Epithelial cell of prostate (primary cell): ENCODE measurements at places on chromosomes 2 and 18.

GRCh38 chr2:191831410-191831994 lies 15.4 kb downstream of the CAVIN2 start:
- no peak for DNase-seq

GRCh38 chr2:230564805-230565779 lies 147.6 kb upstream of the CAB39 start:
- no peak for DNase-seq

DNA sequence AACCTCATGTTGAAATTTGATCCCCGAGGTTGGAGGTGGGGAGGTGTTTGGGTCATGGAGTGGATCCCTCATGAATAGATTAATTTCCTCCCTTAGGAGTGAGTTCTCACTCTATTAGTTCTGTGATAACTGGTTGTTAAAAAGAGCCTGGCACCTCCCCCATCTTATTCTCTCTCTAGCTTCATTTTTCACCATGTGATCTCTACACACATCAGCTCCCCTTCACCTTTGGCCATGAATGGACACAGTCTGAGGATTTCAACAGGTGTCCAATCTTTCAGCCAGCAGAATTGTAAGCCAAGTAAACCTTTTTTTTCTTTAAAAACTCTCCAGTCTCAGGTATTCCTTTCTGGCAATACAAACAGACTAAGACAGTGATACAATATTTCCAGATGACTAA lies 602.0 kb upstream of the FAM98A start:
- DNase-seq = no peak

DNA sequence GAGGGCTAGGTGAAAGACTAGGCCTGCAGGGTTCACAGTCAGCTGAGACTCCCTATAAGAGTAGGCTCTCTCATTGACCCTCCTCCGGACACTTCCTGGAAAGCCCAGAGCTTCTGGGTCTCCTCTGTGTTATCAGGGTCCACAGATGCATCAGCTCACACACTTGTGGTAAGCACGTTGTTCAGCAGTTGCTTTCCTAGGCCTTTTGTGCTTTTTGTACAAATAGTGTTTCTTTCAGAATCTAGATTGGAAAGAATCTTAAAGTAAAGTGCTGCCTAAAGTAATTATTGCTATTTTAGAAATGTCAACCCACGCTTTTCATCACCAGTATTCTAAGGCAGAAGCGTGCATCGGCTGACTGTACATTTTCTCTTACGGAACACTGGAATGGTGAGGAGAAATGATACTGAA lies 15.5 kb downstream of the SLC9A2 start:
- no peak for DNase-seq

- DNase-seq = no peak
Measured at GRCh38 chr18:9850309-9850708, 35.5 kb upstream of the TXNDC2 start.

GRCh38 chr2:223642506-223642905 lies 40.3 kb upstream of the SCG2 start:
- no peak for DNase-seq

- no peak for DNase-seq
Measured at GRCh38 chr18:28606686-28607085, 429.8 kb upstream of the CDH2 start.

DNA sequence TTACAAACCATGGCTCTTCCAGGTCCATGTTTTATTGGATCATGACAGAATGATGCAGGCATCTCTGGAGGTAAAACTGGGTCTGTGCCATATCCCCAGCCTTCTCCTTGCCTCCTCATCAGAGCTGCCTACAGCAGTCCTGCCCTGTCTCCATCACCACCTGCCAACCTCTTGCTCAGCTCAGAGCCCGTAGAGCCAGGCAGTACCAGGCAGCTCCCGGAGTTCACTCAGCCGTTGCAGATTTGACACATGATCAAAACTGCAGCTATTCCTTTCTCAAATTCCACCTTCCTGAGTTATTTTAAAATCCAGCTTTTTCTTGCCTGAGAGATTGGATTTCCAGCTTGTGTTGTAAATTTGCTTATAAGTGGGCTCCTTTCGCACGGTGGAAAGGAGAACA lies 218.2 kb upstream of the CELF4 start:
- no peak for DNase-seq

DNA sequence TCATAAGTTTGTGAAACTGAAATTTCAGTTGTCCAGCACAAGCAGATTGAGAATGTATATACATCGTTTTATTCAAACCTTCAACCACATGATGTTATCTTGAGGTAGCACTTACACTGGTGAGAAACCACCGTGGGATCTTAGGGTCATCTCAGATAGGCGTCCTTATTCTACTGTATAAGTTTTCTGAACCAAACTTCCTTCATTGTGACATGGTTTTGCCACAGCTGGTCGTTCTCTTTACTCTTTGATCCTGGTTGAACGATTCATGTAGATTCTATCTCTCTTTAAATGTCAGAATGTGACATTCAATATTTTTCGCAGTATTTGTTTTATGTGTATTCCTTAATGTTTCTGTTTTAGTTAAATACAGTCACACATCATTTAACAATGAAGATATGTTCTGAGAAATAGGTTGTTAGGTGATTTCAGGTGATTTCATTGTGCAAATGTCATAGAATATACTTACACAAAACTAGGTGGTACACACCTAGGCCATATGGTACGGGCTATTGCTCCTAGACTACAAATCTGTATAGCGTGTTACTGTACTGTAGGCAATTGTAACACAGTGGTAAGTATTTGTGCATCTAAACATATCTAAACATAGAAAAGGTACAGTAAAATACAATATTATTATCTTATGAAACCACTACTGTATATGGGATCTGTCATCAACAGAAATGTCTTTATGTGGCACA lies 17.9 kb upstream of the ARHGAP25 start:
- no peak for DNase-seq

- no peak for DNase-seq
Measured at GRCh38 chr2:111222204-111222866, 101.6 kb downstream of the BCL2L11 start.
